ENCODE measurements at places on chromosomes 7 and 10.

DNA sequence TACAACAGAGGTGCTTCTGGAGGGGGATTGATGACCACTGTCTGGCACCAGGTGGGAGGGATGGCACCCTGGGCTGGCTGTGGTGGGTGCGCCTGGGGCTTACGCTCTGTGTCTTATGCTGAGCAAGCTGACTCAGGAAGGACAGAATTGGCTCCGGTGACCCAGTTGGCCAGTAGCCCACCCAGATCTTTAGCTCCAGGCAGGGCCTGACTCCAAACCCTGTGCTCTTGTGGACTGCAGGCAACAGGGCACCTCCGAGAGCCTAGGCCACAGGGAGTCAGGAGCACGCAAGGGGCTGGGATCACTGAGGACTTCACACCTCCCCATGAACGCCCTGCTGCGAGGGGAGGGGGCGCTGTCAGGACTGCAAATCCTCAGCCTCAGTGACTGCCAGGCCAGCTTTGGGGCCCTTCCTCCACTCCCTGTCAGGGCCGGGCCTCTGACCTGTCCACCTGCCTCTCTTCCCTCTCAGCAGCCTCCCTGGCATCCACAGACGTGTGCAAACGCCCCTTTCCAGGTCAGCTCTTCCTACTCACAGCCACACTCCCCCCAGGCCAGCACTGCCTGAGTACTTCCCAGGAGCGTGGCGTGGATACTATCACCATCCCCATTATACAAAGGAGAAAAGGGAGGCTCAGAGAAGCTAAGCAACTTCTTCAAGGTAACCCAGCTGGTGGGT is 118.7 kb downstream of the SLIT1 start:
- no peak for DNase-seq

GRCh38 chr7:4297918-4298219 is 384.2 kb upstream of the FOXK1 start:
- DNase-seq, result no peak

- no peak for DNase-seq
These were observed 352.0 kb downstream of the PCLO start for GRCh38 chr7:82810558-82811259.

DNA sequence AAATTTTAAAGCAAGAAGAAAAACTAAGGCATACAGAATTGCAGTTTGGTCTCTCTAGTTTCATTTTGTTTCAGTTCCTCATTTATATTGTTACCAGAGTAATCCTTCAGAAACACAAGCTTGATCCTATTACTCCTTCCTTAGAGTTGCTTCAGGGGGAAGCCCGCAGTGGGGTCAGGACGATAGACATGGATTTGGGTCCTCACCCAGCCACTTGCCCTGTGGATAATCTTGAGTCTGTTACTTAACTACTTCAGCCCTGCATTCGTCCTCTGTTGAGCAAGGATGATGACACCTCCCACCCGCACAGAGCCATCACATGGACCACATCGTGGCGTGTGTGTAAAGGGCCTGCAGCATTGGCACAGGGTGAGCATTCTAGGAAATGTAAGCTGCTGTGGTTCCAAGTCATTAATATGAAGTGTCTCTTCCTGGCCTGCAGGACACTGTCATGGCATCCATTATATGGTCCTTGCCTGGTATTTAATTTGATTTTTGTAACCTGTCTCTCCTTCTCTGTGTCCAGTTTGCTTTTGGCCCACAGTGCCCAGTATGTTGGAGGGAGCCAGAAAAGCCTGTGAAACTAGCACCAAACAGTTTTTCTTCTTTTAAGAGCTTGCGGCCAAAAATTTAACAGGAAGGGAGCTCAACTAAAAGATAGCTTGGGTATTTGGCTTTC is 111.2 kb downstream of the EEPD1 start:
- DNase-seq, result no peak

- no peak for DNase-seq
These were observed 26.6 kb downstream of the ESYT2 start for GRCh38 chr7:158802535-158803366.

DNA sequence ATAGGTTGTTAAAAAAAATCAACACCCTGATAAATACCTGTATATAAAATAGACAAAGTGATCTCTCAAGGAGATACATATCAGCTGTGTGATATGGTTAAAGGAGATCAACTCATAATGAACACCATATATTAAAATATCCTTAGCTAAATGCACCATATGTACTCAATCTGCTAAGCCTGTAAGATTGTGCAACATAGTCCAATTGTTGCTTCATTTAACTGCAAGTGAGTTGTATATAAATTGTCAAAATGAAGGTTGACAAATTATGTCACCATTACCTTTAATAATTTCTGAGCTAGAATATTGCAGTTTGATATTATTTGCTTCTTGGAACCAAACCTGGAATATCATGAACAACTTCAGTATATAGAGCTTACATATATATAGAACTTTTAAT is 283.7 kb downstream of the MALRD1 start:
- DNase-seq, result no peak

DNA sequence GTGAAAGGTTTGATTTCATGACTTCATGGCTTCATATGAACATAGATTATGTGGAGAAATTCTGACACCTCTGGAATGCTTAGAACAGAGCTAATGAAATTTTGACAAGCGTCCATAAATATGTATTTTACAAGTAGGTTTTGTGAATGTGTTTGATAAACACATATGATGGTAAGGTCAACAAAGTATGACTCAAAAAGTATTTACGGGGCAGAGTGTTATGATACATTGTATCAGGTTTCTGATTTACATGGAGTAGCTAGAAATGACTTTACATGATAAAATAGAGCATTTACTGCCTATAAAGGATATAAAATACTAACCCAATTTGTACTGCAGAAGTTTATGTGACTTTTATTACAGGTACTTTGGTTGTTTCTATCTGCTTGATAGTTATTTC is 206.3 kb downstream of the MDFIC start:
- DNase-seq, result no peak

GRCh38 chr7:25239888-25240287 is 11.6 kb upstream of the NPVF start:
- DNase-seq, result no peak

- no peak for DNase-seq
These were observed 789.9 kb upstream of the IGFBP3 start for GRCh38 chr7:46710927-46711326.

DNA sequence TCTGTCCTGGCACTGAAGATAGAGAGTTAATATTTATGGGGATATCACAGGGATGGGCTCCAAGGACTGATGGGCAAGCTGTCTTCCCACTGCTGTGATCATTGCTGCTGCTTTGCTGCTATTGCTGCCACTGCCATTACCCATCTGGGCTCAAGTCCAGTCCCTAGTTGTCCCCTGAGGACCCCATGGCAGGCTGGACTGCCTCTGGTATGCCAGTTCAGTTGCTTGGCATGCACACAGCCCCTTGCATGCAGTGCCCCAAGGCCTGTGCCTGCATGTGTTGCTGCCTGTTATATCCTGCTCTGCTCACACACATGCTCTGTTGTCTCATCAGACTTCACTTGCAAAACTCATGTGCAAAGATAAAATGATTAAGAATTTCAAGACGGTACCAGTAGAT is 109.5 kb downstream of the ADRA2A start:
- no peak for DNase-seq

DNA sequence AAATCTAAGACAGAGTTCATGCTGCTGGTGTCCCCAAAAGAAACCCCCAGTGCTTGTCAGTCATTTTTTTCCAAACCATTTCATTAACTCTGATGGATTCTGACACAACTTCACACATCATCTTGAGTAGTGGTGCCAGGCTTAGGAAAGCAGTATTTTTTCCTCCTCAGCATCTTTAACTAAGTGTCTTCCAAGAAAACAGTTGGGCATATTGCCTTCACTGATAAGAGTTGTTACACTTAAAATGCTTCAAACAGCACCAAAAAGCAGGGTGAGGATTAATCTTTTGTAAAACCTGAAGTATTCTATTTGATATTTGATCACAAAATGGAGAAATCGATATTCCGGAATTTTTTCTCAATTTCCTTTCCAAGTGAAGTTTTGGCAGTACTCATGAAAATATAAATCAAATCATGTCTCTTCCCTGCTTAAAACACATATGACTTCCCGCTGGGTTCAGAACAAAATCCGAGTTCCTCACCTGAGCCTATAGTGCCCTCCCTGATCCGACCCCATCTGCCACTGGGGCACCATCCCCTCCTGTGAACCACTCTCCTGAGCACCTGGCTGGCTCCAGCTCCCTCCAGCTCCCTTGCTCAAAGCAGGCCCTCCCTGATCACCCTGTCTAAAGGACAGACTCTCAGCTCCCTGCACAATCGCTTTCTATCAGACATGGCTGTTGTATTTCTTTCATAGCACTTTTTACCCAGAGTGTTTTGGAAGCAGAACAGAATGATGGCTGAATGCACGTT is 61.6 kb downstream of the CYTH3 start:
- DNase-seq, result no peak

DNA sequence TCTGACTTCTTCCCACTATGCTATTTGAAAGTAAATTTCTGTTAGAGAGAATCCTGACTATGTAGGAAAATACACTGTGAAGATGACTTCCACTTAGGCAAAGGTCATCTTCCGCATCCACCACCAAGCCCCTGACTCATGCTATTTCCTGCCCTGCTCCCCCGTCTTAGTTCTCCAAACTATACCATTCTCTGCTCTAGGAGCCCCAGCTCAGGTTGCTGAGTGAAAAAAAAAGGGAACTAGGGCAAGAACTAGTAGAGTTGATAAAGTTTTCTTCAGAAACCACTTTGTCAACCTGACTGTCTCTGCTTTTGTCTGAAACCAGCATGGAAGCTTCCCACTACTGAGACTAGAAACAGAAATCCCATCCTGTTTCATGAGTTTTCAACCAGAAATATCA is 96.9 kb downstream of the EVX1 start:
- no peak for DNase-seq

DNA sequence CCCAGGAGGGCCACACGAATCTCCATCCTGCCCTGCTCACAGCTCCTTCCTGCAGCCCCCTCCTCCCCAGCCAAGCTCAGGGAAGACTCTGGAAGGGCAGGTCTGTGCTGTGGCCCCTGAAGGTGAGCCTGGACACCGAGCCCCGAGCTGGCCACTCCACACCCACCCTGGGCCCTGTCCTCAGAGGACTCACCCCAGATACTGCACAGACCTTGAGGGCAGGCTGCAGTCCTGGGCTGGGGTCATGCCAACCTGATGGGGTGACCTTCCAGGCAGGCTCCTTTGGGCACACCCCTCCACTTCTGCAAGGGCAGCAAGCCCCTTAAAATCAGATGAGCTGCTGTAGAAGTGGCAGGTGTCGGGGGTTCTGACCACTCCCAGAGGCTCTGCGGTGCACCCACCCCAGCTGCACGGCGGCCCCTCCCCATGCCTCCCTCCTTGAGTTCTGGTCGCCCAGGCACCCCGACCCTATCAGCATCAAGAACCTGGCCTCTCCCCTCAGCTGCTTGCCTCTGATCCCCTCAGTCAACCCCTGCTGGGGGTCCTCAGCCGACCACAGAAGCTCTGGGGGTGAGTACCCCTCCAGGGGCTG is 24.3 kb downstream of the YKT6 start:
- DNase-seq, result no peak

GRCh38 chr10:79473496-79474095 is 28.2 kb upstream of the ZCCHC24 start:
- DNase-seq, result peak; percentile 7

GRCh38 chr10:127552446-127552845 is 3.3 kb downstream of the NPS start:
- DNase-seq, result no peak

DNA sequence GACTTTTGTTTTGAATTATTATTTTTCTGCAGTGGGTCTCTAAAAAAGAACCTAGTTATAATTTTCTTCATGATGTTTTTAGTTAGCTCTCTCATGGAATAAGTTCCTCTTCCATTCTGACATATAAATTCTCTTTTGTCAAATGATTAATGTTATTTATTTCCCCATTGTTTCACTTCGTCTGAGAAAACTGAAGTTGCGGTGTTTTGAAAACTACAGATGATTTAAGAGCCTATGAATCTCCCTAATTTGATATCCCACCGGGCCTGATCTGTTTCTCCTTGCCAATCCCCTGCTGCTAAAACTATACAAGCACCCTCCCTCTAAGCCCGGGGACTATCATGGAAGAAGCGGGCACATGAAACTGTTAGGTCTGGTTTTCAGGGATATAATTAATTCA is 41.4 kb downstream of the HTR7 start:
- DNase-seq, result no peak

GRCh38 chr7:92072121-92072520 is 62.2 kb downstream of the CYP51A1 start:
- DNase-seq, result no peak

- peak; percentile 29 for DNase-seq
These were observed 588 bp downstream of the SAP25 start for GRCh38 chr7:100572949-100573675.

GRCh38 chr7:55073976-55074528 is 55.2 kb downstream of the EGFR start:
- DNase-seq, result peak; percentile 34

- no peak for DNase-seq
These were observed 99.8 kb upstream of the MACROH2A2 start for GRCh38 chr10:69952821-69953221.

DNA sequence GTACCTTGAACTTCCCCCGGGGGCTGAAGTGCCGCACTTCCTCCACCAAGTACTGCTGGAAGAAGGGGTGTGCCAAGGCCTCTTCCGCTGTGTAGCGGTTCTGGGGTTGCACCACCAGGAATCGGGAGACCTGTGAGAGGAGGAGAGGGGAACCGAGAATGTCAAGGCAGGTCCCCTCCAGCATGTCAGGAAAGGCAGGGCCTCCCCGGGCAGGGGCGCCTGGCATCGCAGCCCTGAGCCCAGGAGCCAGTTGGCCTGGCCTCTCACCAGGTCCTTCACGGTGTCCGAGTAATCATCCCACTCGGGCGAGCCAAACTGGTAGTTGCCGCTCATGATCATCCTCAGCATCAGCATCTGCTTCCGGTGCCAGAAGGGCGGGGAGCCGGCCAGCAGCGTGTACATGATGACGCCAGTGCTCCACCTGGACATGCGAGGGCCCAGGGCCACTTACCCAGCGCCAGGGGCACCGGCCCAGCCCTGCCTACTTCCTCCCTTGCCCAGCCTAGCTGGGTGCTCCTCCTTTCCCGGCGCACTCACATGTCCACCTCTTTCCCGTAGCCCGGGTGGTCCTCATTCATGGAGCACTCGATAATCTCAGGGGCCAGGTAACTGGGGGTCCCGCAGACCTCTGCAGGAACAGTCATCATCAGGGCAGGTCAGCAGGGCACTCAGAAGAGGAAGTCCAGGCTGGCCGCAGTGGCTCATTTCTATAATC is 11.0 kb downstream of the PHKG1 start:
- no peak for DNase-seq

GRCh38 chr7:108102671-108103312 is 27.4 kb downstream of the LAMB4 start:
- no peak for DNase-seq

DNA sequence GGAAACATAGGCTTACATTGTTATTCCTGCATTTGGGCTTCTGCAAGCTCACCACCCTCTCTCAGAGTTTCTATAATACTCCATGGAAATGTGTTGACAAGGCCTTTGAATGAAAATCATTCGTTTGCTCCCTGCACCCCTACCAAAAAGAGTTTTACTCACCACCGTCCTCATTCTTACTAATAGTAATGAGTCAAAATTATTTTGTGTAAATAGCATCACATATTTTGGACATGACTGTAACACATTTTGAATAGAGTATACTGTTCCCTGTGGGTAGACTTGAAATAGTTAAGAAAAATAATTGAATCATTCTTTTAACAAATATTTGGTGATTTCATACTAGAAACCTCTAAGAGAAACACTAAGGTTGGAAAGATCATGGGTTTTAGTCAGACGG is 84.6 kb downstream of the AKAP9 start:
- DNase-seq, result no peak
